ENCODE measurements at places on chromosomes 7 and 10.

DNA sequence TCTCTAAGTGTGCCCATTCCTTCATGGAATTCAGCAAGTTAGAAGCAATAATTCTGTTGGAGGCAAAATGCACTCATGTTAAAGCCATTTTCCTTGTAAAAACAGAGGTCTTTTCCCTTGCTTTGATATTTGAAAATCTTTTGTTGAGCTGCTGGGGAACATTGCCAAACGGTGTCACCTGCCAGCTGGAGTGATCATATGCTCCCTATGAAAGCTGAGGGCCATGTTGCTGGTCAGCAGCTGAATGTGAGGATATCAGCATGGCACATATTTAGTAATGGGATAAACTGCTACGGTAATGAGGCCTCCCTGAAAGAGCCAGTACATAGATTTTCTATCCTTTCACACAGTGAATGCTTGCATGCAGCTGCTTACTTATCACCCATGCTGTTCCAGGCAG, 224.3 kb downstream of the THSD7A start:
- peak; percentile 26 for DNase-seq

DNA sequence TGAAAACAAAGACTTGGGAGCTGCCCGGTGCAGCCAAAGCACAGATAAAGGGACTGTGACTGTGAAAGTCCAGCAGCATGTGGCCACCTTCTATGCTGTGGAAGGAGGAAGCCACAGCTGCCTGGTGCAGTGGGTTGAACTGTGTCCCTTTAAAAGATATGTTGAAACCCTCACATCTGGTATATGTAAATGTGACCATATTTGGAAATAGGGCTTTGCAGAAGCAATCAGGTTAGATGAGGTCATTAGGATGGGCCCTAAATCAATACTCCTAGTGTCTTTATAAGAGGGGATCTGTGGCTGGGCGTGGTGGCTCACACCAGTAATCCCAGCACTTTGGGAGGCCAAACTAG, 136.9 kb downstream of the GLI3 start:
- no peak for DNase-seq

GRCh38 chr10:62890395-62890794, 74.2 kb upstream of the EGR2 start:
- DNase-seq = no peak

GRCh38 chr10:112958275-112958995, 8.4 kb downstream of the TCF7L2 start:
- DNase-seq = no peak

DNA sequence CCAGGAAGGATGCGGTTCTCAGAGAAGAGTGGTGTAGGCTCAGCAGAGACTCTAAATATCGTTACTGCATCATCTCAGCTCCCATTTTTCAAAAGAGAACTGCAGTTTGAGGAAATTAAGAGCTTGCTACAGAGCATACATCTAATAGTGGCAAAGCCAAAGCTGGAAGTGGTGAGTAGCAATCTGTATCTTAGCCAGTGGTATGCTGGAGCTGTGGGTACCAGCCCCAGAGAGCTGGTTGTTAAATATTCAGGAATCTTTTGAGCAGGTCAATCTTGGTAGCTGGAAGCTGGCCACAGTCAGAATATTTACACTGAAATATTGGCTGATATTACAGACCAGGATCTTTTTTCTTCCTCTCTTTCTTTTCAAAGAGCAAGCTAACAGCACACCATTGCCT, 88.4 kb upstream of the STEAP1B start:
- no peak for DNase-seq

- DNase-seq = no peak
These were observed 69.4 kb downstream of the FRMD4A start for GRCh38 chr10:14261336-14261735.

DNA sequence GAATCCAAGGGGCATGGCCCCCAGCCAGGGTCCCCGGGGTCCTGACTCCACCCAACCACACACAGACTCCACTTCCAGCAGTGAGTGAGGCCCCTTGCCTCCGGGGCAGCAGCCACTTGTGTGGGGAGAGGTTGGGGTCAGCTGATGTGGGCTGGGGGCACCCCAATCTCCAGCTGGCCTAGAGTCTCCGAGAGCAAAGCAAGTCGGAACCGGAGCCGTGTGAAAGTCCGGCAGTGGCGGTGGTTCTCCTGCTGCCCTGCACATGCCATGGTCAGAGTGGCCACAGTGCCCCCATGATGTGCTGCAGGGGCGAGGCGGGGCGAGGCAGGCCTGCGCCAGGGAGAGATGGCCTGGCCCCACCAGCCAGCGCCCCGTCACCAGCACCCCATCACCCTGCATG, 74.6 kb downstream of the PDGFA start:
- no peak for DNase-seq
